Stomach (tissue), 19 donors: ENCODE measurements at places on chromosomes 12 and 14.
A peak's percentile ranks its signal among the peaks of the same experiment; 100 is the strongest.

DNA sequence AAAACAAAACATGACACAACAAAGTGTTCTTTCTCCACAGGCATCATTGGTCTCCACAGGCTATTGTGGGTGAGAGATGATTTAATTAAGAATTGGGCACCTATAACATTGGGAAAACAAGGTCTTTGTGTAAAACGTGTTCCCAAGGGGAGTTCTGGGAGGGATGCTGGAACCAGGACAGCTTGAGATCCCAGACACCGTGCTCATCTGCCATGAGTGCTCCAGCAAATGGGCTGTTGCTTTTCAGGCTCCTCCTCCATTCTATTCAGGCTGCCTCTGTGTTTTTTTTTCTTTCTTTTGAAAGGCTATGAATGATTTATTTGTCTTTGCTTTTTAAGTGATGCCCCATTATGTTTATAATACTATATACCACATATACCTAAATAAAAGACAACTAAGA lies 122.4 kb downstream of the DACT1 start:
- DNase-seq, result no peak

DNA sequence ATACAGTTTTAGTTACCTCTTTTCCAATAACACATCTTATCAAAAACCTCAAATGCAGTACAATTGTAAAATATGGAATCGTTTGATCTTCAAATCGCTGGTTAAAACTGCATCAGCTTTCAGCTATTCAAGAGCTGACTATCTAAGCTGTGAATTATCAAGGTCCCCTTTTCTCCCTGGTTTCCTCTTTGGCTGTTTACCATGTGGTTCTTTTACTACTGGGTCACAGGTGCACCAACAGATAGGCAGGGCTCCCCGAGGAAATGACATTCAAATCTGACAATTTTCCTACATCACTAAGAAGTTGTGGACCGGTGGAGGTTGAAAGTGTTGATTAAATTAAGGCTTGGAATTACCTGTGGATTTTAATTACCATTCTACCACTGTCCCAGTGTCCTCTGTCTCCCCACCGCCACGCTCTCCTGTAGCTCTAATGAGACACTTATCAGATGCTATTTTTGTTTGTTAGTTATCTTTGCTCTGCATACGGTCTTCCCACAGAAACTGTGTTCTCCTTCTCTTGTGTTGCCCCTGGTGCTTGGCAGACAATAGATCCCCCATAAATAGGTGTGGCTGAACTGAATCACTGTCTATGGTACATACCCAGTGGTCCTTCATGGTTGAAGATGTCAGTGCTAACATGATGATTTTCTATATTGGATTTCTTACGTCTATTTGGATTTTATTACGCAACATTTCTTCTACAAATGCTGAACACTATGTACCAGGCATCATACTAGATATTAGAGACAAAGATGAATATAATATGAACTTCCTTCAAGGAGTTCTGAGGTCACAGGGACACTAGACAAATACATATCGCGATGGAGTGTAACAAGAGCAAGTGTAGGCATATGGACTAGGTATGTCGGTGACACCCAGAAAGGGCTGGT lies 20.9 kb upstream of the PLXNC1 start:
- DNase-seq, result no peak

DNA sequence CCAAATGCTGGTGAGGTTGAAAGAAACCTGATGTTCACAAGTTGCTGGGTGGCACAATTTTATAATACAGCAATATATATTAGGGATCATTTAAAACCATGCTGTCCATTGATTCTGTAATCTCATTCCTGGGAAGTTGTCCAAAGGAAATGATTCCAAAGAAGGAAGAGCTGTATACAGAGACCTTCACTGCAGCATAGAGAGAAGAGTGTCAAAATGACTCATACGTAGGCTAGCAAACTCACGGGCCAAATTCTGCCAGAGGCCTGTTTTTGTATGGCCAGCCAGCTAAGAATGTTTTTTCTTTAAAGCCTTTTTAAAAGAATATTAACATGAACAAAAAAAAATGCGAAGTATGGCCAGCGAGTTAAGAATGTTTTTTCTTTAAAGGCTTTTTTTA lies 69.2 kb upstream of the MED13L start:
- peak; percentile 66 for DNase-seq

DNA sequence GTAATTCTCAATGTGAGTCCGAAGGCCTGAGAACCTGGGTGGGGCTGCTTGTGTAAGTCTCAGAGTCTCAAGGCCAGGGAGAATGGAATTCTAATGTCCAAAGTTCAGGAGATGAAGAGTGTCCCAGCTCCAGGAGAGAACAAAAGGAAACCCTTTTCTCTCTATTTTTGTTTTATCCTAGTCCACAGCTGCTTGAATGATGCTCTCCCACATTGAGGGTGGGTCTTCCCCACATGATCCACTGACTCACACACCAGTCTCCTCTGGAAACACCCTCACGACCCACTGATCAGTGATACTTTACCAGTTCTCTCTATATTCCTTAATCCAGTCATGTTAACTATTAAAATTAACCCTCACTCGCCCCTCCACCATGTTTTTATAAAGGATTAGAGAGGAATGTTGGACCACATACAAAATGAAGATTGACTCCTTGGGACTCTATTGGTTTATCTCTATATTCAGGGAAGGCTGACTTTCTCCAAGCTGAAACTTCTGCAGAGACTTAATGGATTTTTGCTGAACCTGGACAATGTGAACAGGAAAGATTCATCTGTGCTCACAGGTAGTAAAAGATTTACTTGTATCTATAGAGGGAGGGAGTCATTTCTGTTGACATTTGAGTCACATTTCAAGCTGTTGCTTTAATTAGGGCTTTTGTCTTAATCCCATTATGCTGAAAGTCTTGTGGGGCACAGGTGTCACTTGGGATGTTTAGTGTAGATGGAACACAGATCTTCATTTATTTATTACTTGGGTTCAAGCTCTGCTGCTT lies 1061.0 kb upstream of the TMEM132C start:
- DNase-seq, result no peak
